CD4-positive, alpha-beta T cell treated with Interleukin-1 beta for 1 hour (primary cell): ENCODE measurements at places on chromosomes 7 and 10.

DNA sequence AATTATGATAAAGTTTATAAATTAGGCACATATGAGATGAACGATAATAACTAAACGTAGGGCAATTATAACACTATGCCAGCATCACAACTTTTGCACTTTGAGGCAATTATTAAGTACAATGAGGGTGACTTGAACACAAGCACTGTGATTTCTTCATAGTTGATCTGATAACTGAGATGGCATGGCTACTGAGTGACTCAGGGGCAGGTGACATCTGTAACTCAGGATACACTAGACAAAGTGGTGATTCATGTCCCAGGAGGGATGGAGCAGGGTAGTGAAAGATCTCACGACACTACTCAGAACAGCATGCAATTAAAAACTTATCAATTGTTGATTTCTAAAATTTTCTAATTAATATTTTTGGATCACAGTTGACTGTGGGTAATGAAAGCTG lies 98.3 kb upstream of the ARHGAP21 start:
- DNase-seq: no peak

DNA sequence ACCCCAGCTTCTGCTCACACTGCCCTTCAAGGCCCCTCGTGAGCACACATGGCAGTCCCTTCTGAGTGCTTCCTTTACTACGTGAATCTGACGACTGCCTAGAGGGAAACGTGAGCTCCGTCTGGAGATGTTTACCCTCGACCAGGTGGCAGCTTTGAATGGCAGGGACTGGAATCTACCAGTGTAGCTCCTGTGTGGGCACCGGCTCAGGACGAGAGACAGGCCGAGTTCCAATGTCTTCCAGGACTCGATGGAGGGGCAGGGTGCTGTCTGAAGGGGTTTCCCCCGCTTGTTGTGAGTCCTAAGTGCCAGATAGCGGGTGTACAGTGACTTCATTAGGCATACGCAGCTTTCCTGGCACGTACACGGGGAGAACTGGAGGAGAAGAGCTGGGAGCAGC lies 229.9 kb downstream of the ADARB2 start:
- no peak for DNase-seq

DNA sequence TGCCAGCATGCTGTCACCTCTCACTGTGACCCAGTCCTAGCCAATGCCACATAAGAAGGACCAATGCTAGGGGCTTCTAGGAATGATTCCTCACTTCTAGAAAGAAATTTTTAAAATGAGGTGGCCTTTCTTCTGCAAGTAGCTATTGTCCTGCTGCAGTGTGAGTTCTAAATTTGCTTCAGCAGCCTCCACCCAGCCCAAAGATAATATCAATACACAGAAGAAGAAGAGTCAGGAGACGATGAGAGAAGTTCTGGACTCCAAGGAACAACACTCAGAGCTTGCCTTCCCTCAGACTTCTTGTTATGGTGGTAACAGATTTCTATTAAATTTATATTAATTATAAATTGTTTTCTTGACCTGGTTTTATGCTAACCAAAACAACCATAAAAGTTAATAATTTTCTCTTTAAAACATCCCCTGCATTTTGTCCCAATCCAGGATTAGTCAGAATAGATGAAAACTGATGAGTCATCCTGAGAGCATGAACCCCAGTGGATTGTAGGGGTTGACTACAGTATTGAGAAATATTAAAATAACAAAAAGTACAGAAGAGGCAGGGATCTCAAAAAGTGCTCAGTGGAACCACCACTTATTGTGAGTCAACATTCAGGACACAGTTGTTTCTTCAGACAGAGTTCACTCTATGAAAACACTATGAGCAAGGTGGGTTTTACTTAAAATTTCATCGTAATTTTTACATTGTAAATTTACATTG lies 29.6 kb upstream of the AKR1C2 start:
- no peak for DNase-seq

GRCh38 chr10:75115137-75115536 lies 3.7 kb downstream of the SAMD8 start:
- DNase-seq: no peak

- DNase-seq: no peak
Observed at GRCh38 chr7:26696161-26696560, 168.2 kb downstream of the SKAP2 start.

GRCh38 chr10:123027861-123028260 lies 19.1 kb downstream of the ACADSB start:
- DNase-seq: no peak

DNA sequence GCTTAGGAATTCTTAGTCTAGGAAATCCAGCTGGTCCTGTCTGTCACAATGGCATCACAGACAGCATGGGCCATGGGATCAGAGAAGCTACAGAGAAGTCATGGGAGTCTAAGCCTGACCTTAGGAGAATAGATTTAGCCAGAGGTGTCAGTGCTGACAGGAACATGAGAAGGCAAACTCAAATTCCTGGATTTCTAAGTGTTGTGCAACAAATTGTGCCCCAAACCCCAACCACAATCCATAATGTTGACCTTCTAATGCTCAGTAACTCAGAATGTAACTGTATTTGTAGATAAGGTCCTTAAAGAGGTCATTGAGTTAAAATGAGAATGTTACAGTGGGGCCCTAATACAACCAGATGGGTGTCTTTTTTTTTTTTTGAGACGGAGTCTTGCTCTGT lies 95.9 kb upstream of the RHOBTB1 start:
- no peak for DNase-seq

DNA sequence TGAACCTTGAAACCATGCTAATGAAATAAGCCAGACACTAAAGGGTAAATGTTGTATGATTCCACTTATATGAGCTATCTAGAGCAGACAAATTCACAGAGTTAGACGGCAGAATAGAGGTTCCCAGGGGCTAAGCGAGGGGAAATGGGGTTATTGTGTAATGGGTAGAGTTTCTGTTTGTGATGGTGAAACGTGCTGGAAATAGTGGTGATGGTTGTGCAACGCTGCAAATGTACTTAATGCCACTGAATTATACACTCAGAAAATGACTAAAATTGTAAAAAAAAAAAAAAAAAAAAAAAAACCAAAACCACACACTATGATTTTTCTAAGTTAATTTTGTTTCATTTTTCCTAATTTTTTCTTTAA lies 30.0 kb downstream of the SFXN4 start:
- DNase-seq: peak; percentile 47

DNA sequence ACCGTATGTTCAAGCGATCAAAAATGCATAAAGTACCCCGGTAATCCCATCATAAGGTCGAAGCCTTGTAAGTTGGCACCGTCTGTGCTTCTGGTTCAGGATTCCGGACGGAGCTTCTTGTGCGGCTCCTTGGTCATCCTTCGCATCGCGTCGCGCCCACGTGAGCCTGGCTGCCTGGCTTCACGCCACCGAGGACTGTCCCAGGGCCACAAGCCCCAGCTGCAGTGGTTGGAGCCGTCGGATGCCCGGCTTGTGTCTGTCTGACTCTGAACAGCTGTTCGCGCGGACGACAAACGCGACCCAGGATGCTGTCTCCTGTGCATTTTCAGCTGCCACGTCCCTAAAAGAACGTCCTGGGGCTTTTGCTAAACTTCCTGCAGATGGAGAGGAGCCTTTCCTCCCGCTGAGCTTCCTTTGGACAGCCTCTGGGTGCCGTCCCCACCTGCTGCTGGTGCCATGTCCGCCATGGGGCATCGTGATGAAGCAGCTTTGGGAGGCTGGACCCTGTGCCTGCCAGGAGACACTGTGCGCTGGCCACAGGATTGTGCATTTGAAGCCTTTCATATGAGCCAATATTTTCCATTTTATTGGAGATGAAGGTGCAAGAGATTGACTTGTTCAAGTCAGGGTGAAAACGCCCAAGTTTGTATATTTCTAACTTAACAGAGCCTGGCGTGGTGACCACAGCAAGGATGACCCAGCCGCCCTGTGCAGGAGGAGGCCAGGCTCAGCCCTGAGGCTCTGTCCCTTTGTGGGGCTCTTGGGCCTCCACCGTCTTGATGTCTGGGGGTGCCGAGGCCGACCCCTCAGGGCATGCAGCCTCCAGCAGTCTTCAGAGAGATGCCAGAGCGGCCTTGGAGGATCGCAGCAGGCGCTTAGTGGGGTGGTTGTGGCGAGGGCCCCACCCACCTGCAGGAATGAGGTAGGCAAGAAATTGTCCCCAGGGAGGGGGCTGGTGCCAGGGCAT lies 6.7 kb upstream of the JAKMIP3 start:
- no peak for DNase-seq

GRCh38 chr7:116447436-116447835 lies 52.1 kb upstream of the CAV2 start:
- no peak for DNase-seq

- no peak for DNase-seq
Observed at GRCh38 chr7:148964483-148965267, 63.6 kb downstream of the PDIA4 start.

DNA sequence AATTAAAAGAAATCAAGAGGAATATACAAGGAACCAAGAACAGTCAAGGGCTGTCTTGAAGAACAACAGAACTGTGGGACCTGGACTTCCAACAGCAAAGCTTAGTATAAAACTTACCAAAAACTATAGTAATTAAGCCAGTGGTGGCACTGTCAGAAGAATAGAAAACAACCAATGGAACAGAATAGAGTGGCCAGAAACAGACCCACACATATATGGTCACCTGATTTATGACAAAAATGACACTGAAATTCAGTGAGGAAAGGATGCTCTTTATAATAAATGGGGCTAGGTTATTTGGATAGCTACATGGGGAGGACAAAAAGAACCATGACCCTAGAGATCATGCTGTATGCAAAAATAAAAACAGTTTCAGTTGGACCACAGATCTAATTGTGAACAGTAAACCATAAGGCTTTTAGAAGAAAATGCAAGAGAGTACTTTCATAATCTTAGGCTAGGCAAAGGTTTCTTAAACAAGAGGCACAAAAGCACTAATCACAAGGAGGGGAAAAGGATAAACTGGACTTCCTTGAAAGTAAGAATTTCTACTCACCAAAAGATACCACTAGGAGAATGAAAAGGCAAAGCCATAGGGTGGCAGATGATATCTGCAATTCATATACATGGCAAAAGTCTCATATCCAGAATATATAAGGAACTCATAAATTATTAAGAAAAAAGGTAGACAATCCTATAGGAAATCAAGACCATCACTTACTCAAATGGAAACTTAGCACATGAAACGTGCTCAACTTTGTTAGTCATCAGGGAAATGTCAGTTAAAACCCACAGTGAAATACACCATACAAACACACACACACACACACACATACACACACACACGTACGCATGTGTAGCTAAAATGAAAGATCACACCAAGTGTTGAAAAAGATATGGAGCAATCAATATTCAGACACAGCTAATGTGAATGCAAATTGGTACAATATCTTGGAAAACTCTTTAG lies 20.8 kb downstream of the HYCC1 start:
- DNase-seq: no peak

GRCh38 chr10:17161775-17162174 lies 32.2 kb upstream of the CUBN start:
- no peak for DNase-seq

GRCh38 chr7:152594801-152595200 lies 81.1 kb downstream of the XRCC2 start:
- DNase-seq: no peak

DNA sequence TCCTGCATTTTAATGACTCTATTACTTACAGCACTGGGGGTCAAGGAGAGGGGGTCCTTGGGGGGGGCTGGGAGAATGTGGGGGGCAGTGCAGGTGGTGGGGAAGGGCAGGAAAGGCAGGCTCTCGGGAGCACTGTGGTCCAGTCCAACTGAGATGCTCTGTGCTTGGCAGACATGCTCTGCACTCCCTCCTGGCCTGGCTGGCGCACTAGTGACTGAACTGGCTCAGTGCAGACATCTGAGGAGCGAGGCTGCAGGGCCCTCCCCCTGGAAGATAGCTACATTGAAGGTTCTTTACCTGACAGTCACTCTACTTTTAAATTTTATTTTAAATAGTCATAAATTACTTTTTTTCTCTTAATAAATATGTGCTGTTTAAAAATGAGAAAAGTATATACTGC lies 105.7 kb downstream of the NEURL1 start:
- DNase-seq: no peak

DNA sequence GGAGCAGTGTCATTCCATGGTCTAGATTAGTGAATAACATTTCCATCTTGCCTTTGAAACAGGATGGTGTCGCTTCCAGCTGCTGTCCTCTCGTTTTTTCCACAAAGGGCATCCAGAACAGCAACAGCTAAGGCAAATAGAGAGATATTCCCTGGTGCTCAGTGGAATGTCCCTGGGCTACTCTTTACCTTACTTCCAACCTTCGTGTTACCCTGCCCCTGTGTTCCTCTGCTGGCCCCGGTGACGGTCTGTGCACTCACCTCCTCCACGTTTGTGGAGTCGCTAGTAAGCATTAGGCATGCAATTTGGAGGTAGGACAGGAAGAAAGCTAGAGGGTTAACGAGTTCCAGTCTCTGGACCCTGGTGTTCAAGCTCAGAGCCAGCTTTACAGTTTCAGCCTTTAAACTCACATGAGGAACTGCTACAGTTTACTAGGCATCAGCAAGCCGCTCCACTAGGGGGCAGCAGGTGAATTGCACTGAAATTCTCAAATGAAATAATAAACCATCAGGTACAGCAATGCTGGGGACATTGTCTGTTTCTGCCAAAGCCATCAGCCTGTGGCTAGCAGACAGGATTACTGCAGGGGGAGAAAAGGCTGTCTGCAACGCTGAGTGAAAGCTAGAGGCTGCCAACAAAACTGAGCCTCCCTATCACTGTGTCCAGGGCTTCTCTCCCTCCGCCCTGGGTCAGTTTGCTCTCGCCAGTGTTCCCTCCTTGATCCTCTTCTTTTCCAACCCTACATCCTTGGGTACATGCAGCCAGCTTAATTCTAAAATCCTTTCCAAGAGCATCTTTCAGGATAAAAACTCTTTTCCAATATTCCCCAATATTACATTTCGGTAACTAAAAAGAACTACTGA lies 9.0 kb downstream of the MRPL32 start:
- DNase-seq: peak; percentile 64

DNA sequence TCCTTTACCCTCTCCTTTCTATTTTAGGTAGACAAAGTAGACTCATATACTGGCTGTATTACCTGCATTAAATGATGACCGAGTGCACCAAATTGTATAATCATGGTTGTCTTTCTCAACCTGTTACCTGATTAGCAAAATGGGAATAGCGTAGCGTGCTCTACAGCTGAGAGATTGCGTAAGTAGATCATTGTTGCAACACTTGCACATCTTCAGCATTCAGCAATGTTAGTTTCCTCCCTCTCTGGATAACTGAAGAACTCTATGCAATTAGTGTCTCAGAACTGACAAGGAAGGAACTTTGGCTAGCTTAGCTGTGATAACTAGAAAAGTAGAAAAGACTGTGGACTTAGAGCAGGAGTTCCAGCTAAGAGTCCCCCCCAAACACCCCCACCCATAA lies 787.4 kb downstream of the PHTF2 start:
- DNase-seq: no peak

DNA sequence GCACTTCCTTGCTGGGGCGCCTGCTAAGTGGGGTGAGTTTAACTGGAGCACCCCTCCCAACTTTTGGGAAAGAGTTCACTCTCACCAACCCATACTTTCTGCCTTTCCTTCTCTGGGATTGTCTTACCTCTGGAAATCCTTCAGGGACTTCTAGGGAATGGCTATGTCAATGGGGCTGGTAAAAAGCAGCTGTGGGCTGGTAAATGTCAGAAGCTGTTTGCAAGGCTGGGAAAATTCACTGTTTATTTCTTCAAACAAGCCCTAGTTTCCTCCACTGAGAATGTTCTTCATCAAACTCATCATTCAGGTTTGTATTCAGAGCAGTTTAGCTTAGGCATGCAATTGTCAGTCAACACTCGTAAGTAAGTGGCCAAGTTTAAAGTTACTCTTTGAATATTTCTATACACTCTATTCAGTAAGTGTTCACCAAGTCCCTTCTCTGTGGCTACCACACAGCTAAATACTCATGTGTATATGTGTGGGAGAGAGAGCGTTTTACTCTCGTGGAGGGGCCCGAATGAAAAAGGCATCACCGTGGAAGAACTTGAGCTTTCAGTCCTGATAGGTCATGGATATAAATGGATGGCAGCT lies 654.8 kb downstream of the LRMDA start:
- DNase-seq: no peak
